Fibroblast of skin of left quadriceps (primary cell): ENCODE measurements at places on chromosomes 12 and 14.

DNA sequence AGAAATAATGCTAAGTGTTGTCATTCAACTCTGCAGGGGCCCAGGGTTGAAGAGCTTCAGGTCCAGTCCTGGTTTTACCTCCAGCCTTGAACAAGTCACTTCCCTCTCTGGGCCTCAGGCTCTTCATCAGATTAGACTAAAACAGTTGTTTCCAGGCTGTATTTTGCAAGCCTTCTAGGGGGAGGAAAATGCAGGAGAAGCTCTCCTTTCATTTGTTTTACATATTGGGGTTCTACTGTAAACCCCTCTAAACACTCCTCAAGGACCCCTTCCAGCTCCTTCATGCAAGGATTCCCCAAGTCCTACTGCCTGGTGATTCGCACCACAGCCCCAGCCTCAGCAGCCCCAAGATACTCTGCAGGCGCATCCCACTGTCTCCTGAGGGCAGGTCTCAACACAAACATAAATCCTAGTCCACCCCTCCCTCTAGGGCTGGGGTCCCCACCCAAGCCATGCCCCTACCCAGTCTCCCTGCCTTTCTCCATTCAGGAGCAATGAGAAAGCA lies 2.7 kb downstream of the SDR9C7 start:
- peak; percentile 32 for DNase-seq

DNA sequence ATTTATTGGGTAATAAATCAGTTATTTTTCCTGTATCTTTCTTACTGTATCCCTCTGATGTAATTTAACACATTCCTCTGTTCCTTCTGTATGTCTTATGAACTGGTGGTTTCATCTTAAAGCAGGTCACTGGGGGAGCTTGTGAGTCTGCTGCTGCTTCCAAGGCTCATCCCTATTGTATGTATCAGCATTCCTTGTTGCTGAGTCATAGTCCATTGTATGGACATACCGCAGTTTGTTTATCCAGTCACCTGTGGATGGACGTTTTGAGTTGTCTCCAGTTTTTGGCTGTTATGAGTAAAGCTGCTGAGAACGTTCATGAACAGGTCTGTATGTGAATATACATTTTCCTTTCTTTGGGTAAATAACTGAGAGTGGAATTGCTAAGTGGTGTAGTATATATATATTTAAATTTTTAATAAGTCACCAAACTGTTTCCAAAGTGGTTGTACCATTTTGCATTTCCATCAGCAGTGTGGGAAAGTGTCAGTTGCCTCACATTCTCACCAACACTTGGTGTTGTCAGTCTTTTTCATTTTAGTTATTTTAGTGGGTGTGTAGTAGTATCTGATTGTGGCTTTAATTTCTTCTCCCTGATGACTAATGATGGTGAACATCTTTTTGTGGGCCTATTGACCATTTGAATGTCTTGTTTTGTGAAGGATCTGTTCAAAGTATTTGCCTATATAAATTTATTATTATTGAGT lies 82.7 kb downstream of the BEGAIN start:
- no peak for DNase-seq

DNA sequence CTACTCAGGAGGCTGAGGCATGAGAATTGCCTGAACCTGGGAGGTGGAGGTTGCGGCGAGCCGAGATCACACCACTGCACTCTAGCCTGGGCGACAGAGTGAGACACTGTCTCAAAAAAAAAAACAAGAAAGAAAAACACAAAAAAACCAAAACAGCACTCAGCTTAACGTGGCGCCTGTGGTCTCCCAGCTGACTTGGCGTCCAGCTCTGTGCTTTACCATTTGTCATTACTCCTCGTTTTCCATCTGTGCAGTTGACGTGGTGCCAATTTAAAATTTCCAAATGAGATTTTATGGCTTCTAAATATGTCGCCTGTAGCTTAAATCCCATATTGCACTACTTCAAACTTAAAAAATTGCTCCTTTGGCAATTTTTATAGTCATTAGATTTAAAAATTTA lies 2.0 kb downstream of the MGP start:
- no peak for DNase-seq

DNA sequence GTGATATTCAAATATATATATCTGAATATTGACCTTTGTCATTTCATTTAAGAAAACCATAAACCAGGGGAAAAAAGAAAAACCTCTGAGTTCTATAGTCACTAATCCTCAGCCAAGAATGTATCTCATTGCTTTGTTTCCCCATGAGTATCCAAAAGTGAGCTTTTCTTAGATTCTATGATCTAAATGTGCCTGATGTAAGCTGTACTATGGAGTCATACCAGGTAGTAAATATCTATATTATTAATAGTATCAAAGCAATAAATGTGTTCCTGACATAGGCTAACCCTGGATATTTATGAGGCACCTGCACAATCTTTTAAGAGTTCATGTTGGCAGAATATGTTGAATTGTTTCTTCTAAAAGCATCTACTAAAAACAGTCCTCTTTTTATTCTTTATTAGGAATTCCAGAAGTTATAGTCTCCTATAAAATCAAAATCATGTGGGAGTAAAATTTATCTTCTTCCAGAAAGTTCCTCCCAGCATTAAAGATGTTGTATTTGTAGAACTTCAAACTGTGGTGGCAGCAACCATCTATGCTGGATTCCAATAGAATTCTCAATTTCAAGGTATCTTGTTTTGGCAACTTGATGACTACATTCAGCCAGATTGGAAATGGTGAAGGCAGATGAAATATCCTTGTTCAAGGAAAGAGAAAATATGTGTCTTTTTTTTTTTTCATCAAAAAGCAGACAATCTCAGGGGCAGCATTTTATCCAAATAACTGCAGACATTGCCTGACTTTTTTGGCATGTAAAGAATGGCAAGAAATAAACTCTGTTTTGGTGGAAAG lies 139.7 kb upstream of the RASSF8 start:
- no peak for DNase-seq

- no peak for DNase-seq
These were observed 37.4 kb downstream of the RCOR1 start for GRCh38 chr14:102629808-102630350.

DNA sequence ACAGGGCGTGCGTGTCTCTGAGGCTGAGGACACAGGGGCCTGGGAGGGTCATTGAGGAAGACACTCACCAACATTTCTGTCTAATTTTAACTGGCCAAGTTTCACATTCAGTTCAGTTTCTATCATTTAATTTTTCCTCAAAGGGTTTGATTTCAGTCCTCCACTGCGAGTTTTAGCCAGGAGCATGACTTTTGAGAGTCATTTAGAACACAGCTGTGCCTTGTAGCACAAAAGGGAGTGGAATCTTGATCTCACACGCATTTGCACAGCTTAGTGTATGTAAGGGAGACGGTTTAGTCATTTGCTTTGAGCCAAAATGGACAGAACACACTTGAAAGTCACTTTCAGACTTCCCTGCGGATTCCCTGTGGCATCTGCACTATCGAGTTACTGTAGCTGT lies 1090.8 kb downstream of the BCL11B start:
- DNase-seq: no peak

- no peak for DNase-seq
These were observed 119.2 kb downstream of the NAV3 start for GRCh38 chr12:77949943-77950342.
